LHCN-M2 (cell line): ENCODE measurements at places on chromosomes 3 and 15. TPM values are rescaled to one million over a fixed set of nuclear protein-coding genes. Genes with fewer than 3 reads are reported as not detected.

Gene CRABP1
- total RNA-seq, result not detected in 2 replicates

Gene CEP19
- total RNA-seq, result 4.4 and 4.5 TPM in 2 replicates

Gene AGBL1
- total RNA-seq, result under 0.01 TPM in 1 of 2 replicates, not detected in the other

Gene DYNLT2B
- total RNA-seq, result 21.1 and 28.0 TPM in 2 replicates

Gene UBA7
- total RNA-seq, result 21.8 and 26.2 TPM in 2 replicates

GRCh38 chr15:93474728-93475127 lies 385.7 kb upstream of the RGMA start:
- DNase-seq, result no peak

- no peak for DNase-seq
These were observed 25.7 kb downstream of the RPLP1 start for GRCh38 chr15:69478259-69478781.

- peak; percentile 99 for DNase-seq
These were observed 16.0 kb upstream of the SRP14 start for GRCh38 chr15:40054855-40055575.

DNA sequence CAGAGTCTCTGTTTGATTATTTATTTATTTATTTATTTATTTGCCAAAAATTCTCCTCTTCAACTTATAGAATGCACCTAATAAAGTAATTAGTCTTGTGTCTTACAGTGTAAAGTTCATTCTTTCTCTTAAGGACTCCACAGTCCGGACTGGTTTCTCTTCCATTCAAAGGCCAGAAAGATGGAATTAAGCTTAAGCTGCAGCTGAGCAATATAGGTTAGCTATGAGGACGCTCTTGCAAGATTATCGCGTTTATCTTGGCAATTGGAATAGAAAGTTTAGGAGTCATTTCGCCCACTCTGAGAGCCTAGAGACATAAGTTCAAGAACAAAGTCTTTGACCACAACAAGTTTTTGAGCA lies 15.0 kb downstream of the TAGLN3 start:
- no peak for DNase-seq

DNA sequence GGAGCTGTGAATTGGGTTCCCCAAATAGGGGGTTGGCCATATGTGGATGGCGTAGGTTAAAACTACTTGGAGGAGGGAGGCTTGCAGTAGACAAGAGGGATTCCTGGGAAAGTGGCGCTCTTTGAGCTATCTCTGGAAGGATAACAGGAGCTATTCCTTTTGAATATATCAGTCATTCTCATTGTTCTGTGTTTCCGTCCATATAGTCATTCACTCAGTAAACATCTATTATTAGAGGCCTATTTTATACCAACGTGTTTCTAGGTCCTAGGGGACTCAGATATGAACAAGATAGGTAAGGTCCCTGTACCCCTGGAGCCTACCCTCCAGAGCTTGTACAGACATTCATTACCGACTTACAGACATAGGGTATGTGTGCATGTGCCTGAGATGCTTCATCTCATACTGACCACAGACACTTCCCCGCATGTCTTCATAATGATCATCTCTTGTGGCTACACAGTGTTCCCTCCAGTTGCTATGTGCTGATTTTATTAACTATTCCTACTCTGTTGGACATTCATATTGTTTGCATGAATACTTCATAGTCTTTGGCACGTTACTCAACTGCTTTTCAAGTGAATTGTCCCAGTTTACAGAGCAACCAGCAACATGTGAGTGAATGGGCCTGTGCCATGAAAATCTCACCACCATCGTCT lies 55.8 kb upstream of the VILL start:
- peak; percentile 74 for DNase-seq

GRCh38 chr15:35618260-35619188 lies 72.6 kb upstream of the DPH6 start:
- no peak for DNase-seq

GRCh38 chr3:123078101-123078500 lies 11.3 kb downstream of the PDIA5 start:
- no peak for DNase-seq

DNA sequence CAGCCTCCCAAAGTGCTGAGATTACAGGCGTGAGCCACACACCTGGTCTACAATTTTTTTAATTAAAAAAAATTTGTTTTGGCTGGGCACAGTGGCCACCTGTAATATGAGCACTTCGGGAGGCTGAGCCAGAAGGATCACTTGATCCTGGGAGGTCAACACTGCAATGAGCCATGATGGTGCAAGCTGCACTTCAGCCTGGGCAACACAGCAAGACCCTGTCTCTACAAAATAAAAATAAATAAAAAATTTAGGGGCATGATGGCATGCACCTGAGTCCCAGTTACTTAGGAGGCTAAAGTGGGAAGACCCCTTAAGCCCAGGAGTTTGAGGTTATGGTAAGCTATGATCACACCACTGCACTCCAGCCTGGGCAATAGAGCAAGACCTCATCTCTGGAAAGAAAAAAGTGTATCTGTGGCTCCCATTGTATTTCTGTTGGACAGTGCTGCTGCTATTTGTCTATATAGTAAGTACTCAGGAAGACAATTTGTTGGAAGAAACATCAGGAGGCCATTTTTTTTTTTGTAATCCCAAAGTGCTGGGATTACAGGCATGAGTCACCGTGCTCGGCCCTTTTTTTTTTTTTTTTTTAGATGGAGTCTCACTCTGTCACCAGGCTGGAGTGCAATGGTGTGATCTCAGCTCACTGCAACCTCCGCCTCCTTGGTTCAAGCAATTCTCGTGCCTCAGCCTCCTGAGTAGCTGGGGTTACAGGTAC lies 27.5 kb upstream of the SH3BP5 start:
- DNase-seq, result no peak

DNA sequence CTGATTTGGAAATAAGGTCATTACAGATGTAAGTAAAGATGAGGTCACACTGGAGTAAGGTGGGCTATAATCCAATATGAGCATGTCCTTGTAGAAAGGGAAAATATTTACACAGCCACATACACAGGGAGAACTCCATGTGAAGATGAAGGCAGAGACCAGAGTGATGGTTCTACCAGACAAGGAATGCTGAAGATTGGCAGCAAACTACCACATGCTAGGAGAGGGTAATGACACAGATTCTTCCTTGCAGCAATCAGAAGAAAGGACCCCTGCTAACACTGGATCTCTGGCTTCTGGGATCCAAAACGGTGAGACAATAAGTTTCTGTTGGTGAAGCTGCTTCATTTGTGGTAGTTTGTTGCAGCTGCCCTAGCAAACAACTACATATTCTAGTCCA lies 56.0 kb upstream of the SPTSSB start:
- DNase-seq, result no peak

DNA sequence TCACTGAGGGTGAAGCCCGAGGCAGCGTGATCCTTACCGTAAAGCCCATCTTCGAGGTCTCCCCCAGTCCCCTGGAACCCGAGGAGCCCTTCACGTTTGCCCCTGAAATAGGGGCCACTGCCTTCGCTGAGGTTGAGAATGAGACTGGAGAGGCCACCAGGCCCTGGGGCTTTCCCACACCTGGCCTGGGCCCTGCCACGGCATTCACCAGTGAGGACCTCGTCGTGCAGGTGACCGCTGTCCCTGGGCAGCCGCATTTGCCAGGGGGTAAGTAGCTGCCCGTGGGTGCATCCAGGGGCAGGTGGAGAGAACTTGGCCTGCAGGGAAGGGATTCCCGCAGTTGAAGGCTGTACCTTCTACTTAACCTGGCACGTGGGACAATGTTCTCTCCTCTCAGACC lies 42.4 kb downstream of the ACAN start:
- no peak for DNase-seq
